ENCODE measurements at places on chromosomes 1 and 21.

DNA sequence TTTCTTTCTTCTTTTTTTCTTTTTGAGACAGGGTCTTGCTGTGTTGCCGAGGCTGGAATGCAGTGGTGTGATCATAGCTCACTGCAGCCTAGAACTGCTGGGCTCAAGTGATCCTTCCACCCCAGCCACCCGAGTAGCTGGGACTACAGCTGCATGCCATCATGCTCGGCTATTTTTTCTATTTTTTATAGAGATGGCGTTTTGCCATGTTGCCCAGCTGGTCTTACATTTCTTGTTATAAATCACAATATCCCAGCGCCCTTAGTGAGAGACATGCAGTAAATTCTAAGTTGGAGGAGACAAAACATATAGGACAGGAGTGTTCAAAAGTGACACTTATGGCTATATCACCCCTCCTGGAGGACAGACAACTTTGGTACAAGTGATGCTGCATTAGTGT lies 31.3 kb upstream of the ACTN2 start:
- no peak for DNase-seq

- no peak for DNase-seq
Measured at GRCh38 chr1:29395736-29396437, 159.6 kb downstream of the PTPRU start.

GRCh38 chr1:230278871-230279582 lies 147.1 kb downstream of the PGBD5 start:
- no peak for DNase-seq

- no peak for DNase-seq
Measured at GRCh38 chr1:62712336-62713243, 24.4 kb upstream of the DOCK7 start.

DNA sequence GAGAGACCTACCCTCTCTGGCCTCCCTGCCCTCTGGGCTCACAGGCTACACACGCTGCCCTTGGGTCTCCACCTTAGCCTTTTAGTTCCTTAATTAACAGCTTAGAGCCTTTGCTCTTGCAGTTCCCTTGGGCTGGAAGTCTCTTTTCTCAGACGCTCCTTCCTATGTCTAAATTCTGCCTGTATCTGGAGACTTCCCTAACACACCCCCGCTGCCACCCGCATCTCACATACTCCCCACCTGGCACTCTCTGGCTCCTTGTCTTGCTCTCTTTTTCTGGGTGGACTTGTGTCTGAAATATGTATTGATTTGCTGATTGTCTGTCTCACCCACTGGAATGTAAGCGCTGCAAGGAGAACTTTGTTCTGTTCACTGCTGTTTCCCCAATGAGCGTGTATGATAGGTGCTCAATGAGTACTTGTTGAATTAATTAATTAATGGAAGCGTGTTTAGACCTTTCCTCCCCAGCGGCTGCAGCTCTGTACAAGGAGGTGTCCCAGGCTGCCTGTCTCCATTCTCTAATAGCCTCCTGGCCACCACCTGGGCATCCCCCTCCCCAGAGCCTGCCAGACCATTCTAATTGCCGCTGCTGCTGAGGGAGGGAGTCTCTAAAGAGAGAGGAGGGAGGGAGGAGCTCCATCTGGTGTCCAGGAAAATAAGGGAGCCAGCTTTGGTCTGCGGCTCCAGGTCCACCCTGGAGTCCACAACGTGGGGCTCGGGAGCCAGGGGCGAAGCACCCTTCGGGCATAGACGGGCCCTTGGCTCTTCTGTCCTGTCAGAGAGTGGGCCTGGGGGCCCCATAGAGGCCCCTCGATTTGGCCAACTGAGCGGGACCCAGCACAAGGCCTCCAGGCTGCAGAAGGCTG lies 95.4 kb downstream of the RNF220 start:
- no peak for DNase-seq

DNA sequence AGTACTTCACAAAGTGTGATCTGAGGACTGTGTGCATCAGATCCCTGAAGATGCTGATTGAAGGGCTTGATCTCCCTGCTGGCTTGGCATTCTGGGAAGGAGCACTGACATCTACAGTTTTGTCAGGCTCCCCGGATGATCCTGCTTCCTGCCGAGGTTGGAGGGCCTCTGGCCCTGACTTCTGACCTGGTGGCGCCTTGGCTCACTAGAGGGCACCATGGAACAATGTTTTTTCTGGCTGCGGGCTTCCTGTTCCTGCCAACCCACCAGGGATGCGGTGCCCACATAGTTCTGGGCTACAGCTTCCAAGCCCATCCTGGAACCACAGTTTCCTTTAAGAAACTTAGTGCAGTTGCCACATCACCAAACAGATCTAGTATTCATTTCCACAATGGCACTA lies 38.8 kb upstream of the RASAL2 start:
- no peak for DNase-seq

DNA sequence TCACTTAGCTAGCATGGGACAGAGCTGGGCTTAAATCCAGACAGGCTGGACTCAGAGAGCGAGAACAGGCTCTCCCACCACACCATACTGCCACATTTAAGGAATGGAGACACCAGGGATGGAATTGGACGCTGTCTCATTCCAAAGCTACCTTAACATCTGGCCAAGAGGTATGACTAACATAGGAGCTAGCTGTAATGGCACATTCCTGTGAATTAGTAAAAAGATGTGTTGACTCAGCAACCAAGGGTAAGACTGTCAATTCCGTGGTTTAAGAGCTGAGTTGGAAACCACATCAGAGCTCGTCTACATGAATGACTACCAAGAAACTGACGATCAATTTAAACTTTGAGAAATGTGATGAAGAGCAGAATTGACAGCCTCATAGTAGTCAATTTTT lies 8.3 kb upstream of the TNFRSF9 start:
- DNase-seq = no peak

DNA sequence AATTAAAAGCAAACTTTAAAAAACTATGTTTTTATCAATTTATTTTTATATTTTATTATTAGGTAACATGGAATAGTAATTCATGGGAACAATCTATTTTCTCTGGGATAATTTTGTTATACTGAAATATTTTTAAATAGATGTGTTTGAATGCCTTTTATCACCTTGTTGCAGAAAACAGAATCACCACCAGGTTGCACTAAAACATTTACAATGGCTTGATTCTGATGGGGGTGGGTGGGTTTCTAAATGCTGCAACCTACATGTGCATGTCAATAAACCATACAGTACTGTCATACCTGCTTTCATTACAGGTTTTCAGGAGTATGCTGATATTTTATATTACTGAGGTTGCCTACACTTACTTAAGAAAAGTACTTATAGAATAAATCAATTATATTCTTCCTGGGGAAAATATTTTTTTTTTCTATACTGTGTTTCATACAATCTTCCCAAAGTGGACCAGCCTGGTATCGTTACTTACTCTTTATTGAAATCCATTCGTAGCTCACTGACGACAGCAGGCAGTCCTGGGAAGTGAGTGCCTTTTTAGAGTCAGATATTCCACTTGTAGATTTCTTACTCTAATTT lies 132.8 kb downstream of the PTPRC start:
- DNase-seq = peak; percentile 40

DNA sequence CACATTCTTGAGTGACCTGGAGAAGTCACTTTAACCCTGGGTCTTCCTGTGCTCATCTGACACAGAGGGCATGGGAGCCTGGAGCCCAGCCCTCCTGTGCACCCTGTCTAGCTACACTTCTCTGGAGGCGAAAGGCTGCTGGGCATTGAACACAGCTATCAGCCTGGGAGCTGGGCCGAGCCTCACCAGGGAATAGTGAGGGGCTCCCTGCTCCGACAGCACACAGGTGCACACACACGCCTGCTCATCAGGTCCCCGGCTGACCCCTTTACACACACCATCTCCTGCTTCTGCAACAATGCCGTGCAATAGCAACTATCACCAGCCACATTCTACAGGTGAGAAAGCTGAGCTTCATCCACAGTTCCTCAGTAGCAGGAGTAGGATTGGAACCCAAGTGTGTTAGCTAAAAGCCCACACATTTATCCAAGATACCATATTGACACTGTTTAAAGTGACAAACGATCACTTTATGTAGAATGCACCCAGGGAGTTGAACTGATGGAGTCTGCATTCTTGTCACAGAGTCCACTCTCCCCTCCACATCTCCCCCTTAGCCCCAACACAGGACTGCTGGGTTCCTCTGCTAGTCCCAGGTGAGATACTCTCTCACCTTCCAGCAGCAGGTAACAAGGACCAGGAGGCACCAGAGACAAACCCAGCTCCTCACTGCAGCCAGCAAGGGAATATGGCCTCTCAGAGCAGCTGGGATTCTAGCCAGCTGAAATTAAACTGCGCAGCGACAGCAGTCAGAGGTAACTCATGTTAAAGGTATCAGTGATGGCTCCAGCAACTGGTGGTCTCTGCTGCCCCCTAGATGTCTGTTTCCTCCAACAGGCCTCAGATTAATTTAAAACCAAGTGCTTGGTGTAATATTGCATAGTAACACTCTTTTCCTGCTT lies 18.3 kb upstream of the CAPN8 start:
- no peak for DNase-seq

DNA sequence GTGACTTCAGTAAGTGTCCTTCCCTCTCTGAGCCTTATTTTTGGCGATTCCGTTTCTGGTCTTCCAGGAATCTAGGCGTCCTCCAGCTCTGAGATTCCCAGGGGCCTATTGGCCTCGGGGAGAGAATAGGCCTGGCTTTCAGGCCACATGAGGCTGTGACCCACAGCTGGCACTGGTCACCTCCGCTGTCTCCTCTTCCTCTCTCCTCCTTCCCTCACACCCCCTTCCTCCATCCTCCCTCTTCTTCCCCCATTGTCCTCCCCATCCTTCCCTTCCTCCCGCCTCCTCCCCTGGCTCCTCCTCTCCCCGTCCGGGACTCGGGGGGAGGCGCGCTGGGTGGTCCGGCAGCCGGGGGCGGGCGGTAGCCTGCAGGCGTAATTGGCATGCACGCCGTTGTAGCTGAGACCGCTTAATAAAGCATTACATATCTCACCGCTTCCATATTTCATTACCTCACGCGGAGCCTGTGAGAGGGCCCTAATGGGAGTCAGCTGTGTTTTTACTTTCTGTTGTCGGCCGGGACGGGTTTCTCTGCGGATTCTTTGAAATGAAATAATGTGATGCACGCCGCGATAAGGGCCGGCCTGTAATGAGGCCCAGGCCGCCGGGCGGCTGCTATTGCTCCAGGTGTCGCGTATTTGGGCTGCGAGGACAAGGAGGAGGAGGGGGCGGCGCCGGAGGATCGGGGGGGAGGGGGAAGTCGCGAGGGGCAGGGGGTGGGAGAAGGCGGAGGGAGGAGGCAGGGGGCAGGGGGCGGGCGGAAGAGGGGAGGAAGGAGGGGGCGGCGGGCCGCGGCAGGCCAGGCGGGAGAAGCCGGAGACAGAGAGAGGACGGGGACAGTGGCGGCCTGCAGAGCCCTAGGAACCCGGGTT lies 95.3 kb downstream of the FOXD2 start:
- DNase-seq = no peak

- no peak for DNase-seq
Measured at GRCh38 chr1:182718311-182718710, 33.9 kb upstream of the RGS8 start.

DNA sequence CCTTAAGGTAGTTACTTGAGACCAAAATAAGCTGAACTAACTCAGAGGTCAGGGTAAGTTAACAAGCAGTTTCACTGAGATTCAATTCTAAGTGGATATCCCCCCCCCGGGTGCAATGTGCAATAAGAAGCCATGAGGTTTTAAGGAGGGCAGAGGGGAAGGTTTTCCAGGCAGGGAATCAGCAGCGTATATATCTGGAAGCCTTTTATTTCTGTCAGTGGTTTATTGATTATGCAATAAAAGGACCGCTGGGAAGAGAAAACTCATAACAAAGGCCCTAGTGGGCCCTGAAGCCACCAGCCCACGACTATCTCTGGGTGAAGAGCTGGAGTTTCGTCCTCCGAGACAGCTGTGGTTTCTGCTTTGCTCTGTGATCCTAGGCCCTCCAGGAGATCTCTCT lies 53.1 kb upstream of the CTPS1 start:
- no peak for DNase-seq

DNA sequence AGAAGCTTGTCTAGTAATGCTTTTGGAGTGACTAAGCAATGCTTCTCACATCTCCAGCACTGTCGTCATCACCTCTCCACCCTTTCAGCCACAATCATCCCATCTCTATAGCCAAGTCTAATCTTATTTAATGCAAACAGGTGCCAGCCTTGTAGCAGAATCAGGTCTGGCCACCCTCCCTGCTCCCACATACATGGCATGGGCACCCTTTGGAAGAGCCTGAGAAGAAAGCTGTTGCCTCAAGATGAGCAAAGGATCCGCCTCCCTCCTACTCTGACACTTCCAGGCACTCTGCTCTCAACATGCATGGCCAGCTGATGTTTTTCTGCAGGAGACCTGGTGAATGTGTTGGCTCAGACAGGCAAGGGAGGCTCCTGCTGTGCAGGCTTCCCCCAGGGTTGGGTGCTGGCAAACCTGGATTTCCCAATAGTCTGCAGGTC lies 113.1 kb upstream of the GRIK3 start:
- DNase-seq = no peak

- no peak for DNase-seq
Measured at GRCh38 chr21:18588001-18588662, 184.5 kb upstream of the TMPRSS15 start.

- no peak for DNase-seq
Measured at GRCh38 chr1:111948209-111949171, 41.0 kb downstream of the KCND3 start.

DNA sequence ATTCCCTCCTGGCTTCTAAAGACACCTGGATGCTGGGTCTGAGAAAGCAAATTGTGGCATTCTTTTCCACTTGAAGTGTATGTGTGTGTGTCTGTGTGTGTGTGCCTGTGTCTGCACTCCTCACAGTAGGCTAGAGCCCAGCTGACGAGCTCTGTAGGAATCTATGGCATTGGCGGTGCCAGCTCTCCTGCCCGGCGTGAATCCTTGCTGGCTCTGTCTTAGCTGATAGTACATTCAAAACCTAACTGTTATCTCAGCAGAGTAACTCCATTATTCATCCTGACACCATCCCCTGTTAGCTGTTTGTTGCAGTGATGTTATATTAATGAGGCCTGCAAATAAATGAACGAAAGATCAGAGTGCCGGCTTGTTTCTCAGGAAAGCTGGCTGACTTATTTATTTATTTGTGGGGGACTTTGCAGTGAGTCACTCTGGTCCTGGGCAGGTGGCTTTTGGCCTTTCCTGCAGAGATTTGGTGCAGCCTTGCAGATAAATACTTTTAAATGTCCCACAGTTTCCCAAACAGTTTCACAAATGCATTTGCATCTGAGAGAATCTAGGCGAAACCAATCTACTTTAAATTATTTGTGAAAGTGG lies 160.6 kb upstream of the CD34 start:
- DNase-seq = no peak

GRCh38 chr1:186875896-186876835 lies 47.4 kb downstream of the PLA2G4A start:
- DNase-seq = no peak

All from AML-193 (cell line).